A172 (cell line): ENCODE measurements at places on chromosomes 12 and 14. TPM values are rescaled to one million over a fixed set of nuclear protein-coding genes. Genes with fewer than 3 reads are reported as not detected.

DNA sequence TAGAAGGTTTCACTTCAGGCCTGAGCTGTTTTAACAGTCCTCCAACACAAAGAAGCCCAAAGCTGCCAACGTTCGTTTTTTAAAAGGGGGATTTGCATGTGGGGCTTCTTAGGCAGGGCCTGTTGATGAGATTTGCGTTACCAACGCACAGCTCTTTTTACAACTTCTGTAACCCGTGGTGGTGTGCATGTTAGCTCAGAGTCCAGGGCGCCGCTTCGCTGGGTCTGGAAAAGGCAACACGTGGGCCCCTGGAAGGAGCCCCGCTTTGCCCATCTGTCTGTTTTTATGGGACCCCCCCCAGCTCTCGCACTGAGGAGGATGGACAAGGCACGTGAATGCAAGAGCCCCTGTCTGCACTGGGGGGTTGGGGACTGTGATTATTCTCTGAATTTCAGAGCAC is 84.0 kb downstream of the ESR2 start:
- DNase-seq = no peak

GRCh38 chr12:49413010-49413409 is 45.7 kb downstream of the SPATS2 start:
- DNase-seq = no peak

DNA sequence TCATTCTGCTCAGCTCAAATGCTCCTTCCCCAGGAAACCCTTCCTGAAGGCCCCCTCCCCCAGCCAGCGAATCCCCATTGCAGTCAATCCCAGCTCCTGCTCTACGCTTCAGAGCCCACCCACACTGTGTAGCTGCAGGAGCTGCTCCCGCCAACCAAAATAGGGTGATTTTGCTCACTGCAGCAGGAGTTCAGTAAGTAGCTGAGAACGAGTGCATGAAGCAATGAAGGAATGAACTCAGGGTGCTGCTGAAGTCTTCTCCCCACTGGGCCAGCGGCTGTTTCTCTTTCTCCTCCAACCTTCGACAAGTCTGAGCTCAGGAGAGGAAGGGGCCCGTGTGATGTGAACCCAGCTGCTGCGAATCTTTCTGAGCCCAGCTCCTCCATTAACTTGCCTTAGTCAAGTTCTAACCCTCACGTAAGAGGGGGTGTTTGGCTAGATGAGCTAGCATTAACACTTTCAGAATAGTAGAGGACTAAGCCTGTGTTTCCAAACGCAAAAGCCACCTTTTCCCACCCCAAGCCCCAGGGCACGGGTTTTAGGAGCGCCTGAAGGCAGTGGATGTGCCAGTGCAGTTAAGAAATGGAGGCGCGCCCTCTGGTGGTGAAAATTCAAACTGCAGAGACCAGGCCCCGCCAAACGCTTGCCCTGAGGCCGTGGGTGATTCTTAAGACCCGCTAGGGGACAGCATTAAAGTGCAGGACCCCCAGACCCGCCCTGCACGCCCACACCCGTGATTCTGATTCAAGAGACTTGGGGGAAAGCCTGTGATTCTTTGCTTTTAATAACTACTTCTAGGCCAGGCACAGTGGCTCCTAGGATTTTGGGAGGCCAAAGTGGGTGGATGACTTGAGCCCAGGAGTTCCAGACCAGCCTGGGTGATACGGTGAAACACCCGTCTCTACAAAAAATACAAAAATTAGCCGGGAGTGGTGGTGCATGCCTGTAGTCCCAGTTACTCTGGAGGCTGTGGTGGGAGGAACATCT is 11.9 kb upstream of the SERPINA4 start:
- peak; percentile 17 for DNase-seq

DNA sequence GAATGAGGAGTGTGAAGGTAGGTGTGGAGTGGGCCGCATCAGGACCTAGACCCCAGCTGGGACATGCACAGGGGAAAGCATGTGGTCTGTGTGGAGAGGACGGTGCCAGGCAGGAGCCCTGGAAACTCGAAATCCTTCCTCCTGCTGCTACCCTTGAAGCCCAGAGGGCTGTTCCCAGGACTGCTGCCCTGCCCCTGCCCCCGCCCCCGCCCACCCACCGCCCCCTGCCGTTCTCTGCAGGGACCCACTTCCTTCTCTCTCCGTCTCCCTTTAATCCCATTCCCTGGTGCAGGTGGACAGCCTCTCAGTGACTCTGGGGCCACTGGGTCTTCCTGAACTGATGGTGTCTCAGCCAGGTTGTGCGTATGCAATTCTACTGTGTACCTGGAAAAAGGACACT is 8.0 kb downstream of the ITFG2 start:
- DNase-seq = no peak

GRCh38 chr12:89895591-89895990 is 187.0 kb upstream of the ATP2B1 start:
- no peak for DNase-seq

Gene DCTN2
- 133 and 149 TPM in 2 replicates for total RNA-seq

Gene NRXN3
- 0.59 and 0.74 TPM in 2 replicates for total RNA-seq

Gene KMT2D
- 17.2 and 41.4 TPM in 2 replicates for total RNA-seq

Gene MYF6
- total RNA-seq = not detected in 2 replicates
